Hepatocyte (in vitro differentiated cells): ENCODE measurements at places on chromosomes 2 and 18. TPM values are rescaled to one million over a fixed set of nuclear protein-coding genes. Genes with fewer than 3 reads are reported as not detected.

Gene SMAD7
- total RNA-seq, result 66.2 and 71.1 TPM in 2 replicates

Gene MBOAT2
- total RNA-seq, result 14.1 and 35.2 TPM in 2 replicates

Gene RUFY4
- 0.10 and 0.44 TPM in 2 replicates for total RNA-seq

Gene PAX3
- not detected in 2 replicates for total RNA-seq

Gene HOXD11
- total RNA-seq, result 5.7 and 6.3 TPM in 2 replicates

Gene HAAO
- total RNA-seq, result 18.1 and 22.0 TPM in 2 replicates

Gene KIF1A
- 16.5 and 28.2 TPM in 2 replicates for total RNA-seq

Gene AOX1
- total RNA-seq, result 7.4 and 7.7 TPM in 2 replicates

Gene DPYSL5
- 0.48 and 0.63 TPM in 2 replicates for total RNA-seq

Gene MAP4K3
- 65.1 and 72.1 TPM in 2 replicates for total RNA-seq

Gene SP140
- 0.08 and 0.53 TPM in 2 replicates for total RNA-seq

Gene CNRIP1
- total RNA-seq, result 5.8 and 7.9 TPM in 2 replicates

Gene NPAS2
- 7.7 and 8.3 TPM in 2 replicates for total RNA-seq

Gene LYPD1
- 23.1 and 25.1 TPM in 2 replicates for total RNA-seq

Gene ROCK2
- total RNA-seq, result 52.8 and 59.6 TPM in 2 replicates

Gene TEKT4
- total RNA-seq, result not detected in 2 replicates

Gene FBXO36
- total RNA-seq, result 2.8 and 6.1 TPM in 2 replicates

Gene C2orf80
- not detected in 2 replicates for total RNA-seq

Gene ITGA4
- 4.1 and 6.3 TPM in 2 replicates for total RNA-seq

Gene IL36G
- 0.20 TPM in 1 of 2 replicates, not detected in the other for total RNA-seq
